ENCODE measurements at places on chromosomes 2 and 18. TPM values are rescaled to one million over a fixed set of nuclear protein-coding genes. Genes with fewer than 3 reads are reported as not detected.

- DNase-seq: no peak
These were observed 691.8 kb upstream of the CHAC2 start for GRCh38 chr2:53075760-53076159.

GRCh38 chr18:60162388-60162787 lies 210.2 kb downstream of the MC4R start:
- DNase-seq: no peak

DNA sequence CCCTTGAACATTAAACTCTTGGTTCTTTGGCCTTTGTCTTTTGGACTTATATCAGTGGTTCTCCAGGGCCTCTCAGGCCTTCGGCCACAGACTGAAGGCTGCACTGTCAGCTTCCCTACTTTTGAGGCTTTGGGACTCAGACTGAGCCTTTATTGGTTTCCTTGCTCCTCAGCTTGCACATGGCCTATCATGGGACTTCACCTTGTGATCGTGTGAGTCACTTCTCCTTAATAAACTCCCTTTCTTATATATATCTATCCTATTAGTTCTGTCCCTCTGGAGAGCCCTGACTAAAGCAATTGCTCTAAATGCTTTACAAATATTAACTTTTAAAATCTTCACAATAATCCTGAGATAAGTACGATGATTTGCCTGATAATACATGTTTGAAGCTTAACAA lies 353.6 kb upstream of the TRIB2 start:
- DNase-seq: no peak

- DNase-seq: no peak
These were observed 16.0 kb downstream of the RAMP1 start for GRCh38 chr2:237875256-237876060.

- DNase-seq: no peak
These were observed 322.6 kb downstream of the CELF4 start for GRCh38 chr18:37242826-37243560.

DNA sequence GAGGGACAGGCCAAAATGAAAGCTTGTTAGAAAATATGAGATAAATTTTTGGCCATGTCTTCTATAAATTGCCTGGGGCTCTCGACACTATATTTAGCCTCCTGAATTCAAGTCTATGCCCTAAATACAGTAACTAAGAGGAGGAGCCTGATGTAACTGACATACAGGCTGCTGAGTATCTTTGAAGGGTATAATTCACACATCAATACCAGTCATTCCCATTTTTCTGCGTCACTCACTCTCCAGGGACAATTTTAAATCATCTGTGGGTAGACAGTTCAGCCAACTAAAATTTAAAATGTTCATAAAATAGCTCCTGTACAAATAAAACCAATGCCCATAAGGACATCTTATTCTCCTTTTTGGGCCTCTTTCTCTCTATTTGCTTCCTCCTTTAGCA lies 105.9 kb downstream of the AP1S3 start:
- no peak for DNase-seq

DNA sequence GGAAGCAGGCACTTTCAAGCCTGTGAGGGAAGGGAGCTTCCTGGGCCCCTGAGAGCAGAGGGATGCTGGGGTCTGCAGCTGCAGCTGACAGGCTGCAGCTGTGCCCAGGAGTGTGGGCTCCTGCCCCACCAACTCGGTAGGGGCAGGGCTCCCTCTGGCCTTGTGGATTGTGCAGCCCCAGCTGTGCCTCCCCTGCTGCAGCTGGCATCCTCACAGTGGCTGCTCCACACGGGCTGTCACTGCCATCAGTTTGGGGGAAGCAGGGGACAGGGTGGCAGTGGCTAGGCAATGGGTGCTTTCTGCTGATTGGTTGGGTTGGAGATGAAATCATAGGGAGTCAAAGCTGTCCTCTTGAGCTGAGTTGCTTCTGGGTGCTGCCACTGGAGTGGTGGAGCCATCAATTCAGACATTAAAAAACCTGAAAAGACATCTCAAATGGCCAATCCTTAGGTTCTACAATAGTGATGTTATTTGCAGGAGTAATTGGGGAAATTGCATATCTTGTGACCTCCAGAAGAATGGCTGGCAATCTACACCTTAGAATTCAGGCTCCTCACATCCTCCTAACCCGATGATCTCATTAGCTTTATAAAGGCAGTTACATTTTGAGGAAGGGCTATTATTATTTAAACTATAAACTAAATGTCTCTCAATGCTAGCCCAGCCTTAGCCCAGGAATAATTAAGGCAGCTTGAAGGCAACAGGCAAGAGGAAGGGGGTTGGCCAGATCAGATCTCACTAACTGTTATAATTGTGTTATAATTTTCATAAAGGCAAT lies 41.3 kb downstream of the FAM171B start:
- peak; percentile 21 for DNase-seq

- no peak for DNase-seq
These were observed 23.9 kb downstream of the PECR start for GRCh38 chr2:216057688-216058193.

DNA sequence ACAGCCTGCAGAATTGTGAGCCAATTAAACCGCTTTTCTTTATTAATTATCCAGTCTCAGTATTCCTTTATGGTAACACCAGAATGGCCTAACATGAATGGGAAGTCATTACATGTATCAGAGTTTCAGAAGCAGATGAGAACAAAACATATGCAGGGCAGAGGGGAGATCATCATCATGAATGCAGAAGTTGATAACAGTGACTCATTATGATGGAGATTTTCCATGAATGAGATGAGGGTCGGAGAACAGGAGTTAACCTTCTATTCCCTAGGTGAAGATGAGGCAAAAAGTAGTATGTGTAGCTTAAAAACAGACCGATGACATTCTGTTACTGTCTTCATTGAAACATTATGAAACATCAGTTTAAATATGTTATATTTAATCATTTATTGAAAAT lies 59.5 kb upstream of the PPM1B start:
- DNase-seq: no peak

DNA sequence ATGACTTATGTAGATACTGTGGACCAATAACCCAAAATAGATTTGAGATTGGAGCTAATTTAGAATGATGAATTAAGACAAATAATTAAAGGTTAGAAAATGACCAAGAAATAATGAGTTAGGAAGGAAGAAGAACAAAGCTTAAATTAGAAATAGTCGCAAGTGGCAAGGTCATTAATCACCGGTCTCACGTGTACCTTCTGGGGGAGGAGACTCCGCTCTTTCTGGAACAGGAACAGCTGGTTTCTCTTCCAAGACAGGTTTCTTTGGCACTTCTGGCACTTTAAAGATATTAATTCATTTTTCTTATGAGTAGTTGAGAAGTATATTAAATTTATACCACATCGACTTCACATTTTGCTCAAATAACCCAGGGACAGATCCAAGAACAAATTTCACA lies 156.7 kb downstream of the TTN start:
- no peak for DNase-seq

- no peak for DNase-seq
These were observed 1344.6 kb upstream of the ZEB2 start for GRCh38 chr2:145864501-145864900.

DNA sequence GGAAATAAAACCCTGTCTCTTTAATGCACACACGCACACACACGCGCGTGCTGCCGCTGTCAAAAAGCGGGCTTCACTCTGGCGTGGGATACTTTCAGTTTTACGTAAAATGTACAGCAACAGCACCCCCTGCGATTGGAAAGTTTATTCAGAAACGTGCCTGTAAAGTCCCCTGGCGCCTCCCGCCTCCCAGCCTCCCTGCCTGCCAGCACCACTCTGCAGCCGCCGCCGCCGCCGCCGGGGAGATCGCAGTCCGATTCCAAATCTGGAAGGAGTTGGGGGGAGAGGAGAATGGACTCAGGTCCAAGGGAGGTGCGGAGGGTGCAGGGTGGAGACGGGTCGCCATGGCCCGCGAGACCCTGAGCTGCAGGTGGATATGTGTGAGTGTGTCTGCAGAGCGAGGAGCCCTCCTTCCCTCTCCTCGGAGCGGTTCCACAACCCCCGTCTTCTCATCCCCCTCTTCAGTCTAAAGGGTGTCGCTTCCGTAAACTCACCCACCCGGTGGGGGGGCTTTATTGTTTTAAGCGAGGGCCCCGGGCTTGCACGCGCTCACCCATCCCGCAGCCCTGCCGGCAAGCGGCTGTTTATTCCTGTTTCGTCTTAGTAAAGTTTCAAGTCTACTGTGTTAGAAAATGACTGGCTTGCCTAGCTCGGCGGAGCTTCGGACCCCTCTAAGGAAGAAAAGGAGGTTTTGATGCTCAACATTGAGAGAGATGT lies 1.8 kb upstream of the BCL11A start:
- no peak for DNase-seq

GRCh38 chr2:239539776-239540100 lies 138.9 kb upstream of the HDAC4 start:
- DNase-seq: no peak

- DNase-seq: no peak
These were observed 167.1 kb upstream of the FN1 start for GRCh38 chr2:215602997-215603396.

DNA sequence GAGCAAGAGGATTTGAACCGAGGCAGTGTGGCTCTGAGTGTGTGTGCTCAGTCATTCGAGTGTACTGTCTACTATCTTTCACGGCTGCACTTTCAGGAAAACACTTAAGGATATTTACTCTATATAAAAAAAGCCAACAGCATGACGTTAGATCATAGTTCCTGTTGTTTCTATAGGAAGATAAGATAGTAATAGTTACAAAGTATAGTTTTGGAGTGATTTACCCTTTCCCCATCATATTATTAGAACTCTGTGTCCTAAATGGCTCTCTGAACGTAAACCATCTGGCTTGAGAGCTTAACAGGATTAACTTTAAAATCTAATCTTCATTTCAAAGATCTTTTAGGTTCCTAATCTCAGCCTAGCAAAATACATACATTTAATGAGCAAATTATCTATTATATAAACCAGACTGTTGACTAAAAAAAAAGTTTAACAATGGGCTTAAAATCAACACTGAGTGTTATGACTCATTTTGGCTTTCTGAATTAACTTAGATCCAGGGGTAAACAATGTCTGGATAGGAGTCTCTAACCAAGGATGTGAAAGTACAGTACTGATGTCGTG lies 150.3 kb upstream of the DNMT3A start:
- no peak for DNase-seq

DNA sequence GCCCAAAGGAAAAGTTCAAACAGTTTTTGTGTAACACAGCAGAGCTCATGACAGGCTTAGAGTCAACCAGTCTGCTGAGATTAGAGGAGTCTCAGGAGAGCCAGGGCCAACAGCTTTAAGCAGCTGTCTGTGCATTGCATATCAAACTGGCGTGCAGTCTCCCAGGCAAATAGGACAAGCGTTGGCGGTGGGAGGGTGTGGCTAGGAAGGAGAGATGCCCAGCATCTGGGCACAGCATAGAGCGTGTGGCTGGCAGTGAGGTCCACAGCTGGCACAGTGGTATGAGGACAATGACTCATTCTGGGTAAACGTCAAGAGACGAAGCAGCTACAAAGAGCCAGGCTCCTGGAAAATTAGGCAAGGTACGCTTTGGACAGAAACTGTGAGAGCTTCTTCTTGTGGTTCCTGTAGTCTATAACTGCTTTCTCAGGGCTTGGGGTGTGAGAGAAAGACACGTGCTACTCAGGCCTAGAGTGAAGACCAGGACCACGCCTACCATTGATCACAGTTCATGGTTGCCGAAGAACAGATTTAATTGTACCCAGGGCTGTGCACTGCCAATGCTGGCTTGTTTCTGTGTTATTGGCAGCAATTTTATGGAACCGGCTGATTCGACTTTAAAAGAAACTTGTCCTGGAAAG lies 14.8 kb downstream of the ZAP70 start:
- no peak for DNase-seq

DNA sequence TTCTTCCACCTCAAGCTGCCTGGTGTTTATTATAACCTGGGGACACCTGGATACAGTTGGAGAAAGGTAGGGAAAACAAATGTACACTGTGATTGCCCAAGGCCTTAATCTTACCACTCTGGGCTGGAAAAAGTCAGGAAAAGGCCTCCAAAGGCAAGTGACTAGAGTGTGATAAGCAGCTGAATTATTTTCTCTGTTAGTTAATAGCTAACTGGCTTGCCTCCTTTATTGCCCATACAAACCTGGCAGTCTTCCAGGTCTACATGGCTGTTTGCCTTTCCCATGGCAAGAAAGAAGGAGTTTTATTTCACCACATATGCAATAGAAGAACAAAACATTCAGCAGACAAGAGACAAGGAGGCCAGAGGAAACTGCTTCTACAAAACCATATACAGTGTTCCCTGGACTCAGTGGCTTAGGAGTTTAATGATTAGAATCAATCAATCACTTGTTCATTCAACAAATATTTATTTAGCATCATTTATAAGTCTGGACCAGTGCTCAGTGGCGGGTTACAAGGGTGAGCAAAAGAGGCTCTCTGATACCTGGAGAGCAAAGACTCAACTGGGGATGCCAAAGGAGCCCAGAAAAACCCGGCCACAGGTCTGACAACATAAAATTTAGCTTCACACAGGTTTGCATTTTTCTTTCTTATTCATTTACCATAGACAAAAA lies 27.5 kb upstream of the SUCLG1 start:
- DNase-seq: no peak

- no peak for DNase-seq
These were observed 239.3 kb upstream of the SP5 start for GRCh38 chr2:170475878-170476277.

- DNase-seq: no peak
These were observed 1.9 kb downstream of the TCF23 start for GRCh38 chr2:27150639-27151230.

DNA sequence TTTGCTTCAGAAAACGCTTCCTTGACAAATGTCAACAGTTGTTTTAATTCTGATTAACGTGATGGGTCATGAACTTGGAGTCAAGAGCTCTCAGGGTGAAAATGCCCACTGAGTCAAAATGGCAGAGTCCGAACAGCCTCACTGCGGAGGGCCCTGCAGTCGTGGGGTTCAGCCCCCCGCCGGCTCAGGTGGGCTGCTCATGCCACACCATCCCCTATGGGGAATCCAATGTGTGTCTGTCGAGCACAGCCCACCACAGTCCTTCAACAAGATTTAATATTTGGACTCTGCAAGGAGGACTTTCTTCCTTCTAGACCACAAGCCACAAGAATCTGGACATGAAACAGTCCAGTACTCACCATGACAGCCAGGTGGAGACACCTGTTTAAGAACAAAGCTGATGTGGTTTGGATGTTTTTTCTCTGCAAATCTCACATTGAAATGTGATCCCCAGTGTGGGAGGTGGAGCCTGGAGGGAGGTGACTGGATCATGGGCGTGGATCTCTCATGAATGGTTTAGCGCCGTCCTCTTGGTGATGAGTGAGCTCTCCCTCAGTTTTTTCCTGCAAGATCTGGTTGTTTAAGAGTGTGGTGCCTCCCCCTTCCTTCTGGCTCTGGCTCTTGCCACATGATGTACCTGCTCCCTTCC lies 201.0 kb downstream of the NDUFA10 start:
- peak; percentile 64 for DNase-seq

ADGRF3 gene
- polyA plus RNA-seq: 0.54 TPM

SCN1A gene
- 0.16 TPM for polyA plus RNA-seq

GNAL gene
- polyA plus RNA-seq: 13.5 TPM

KIAA2012 gene
- not detected for polyA plus RNA-seq

EPHA4 gene
- polyA plus RNA-seq: 6.4 TPM

UCN gene
- polyA plus RNA-seq: 0.35 TPM

TFPI gene
- polyA plus RNA-seq: 0.71 TPM

CYP27A1 gene
- 12.9 TPM for polyA plus RNA-seq

KIF1A gene
- 83.2 TPM for polyA plus RNA-seq

CRYBA2 gene
- not detected for polyA plus RNA-seq

RPIA gene
- polyA plus RNA-seq: 9.1 TPM

MYO5B gene
- 5.1 TPM for polyA plus RNA-seq

CNGA3 gene
- 0.02 TPM for polyA plus RNA-seq

NPAS2 gene
- polyA plus RNA-seq: 1.9 TPM

All from H1 (cell line).